Stimulated activated CD8-positive, alpha-beta memory T cell treated with anti-CD3 and anti-CD28 coated beads, Interleukin-15, amount 100 ng/mL, for 4 hours (primary cell): ENCODE measurements at places on chromosomes 2 and 18.

DNA sequence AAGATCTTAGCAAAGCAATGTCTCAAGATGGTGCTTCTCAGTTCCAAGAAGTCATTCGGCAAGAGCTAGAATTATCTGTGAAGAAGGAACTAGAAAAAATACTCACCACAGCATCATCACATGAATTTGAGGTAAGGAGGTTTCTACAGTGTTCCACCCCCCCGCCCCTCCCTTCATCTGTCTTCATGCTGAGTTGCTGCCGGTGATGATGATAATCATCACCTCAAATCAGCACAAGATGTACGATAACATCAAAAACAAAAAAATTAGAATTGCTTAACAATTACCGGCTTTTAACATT lies 14.6 kb downstream of the UGP2 start:
- no peak for DNase-seq

GRCh38 chr2:3545788-3546478 lies 12.2 kb downstream of the RNASEH1 start:
- DNase-seq, result no peak

DNA sequence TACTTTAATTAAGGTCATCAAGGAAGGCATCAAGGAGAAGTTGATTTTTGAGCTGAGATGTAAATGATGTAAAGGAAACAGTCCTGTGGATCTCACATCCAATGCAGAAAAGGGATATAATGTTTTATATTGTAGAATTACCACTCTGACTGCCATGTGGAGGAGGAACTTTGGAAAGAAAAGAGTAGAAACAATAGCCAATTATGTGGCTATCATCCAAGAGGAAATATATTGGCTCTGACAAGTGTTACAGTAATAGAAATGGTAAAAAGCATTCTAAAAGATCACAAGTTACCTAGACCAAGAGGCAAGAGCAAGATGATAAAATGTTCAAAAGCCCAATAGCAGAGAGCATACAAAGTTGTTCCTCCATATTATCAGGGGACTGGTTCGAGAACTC lies 26.8 kb downstream of the BARD1 start:
- no peak for DNase-seq

DNA sequence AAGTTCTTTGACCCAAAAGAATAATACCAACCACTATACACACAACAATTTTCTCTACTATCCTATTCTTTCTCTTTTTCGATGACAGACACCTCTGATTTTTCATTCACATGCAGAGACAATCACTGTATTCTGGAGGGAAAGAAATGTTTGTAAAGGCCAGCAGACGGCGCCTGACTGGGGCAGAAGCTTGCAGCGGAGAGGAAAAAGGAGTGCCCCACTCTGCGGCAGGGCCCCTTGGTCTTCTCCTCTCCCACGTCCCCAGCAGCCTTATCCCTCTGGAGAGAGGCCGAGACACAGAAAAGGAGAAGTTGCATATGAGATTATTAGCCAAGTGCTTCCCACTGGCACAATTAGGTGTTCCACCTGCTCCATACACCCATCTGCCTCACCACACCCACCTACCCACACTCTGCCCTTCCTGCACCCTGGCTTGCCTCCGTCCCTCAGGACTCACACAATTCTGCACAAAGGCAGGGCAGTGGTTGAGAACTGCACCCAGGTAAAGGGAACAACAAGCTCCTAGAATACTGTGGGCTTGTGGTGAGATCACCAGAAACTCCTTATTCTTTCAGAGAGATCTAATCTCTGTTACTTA lies 687.3 kb downstream of the NRXN1 start:
- no peak for DNase-seq

- no peak for DNase-seq
Observed at GRCh38 chr2:71706121-71706520, 252.8 kb downstream of the DYSF start.

- DNase-seq, result no peak
Observed at GRCh38 chr18:56481751-56482150, 156.6 kb downstream of the TXNL1 start.

GRCh38 chr2:74862020-74862964 lies 28.4 kb downstream of the HK2 start:
- no peak for DNase-seq
